GM23248 (cell line): ENCODE measurements at places on chromosomes 7 and 10. TPM values are rescaled to one million over a fixed set of nuclear protein-coding genes. Genes with fewer than 3 reads are reported as not detected.

DNA sequence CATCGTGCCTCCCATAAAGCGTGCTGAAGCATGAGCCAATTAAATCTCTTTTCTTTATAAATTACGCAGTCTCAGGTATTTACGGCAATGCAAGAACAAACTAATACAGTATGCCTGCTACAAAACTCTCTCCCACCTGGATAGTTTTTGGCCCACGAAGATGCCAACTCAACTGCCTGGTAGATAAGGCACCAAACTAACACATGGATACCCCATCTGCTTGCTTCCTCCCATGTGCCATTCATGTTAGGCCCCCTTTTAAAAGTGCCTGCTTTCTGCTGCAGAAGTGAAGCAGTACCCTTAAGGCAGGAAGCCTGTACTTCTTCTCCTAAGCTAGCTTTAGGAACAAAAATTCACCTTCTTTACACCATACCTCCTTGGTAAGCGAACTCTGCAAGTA lies 15.6 kb upstream of the EPC1 start:
- DNase-seq: no peak

Gene LRRC27
- 7.5 and 11.1 TPM in 2 replicates for total RNA-seq

Gene CPVL
- total RNA-seq: not detected in 2 replicates

Gene GPRIN2
- total RNA-seq: not detected in 2 replicates

Gene YAE1
- total RNA-seq: 21.8 and 22.4 TPM in 2 replicates

Gene RPEL1
- not detected in 2 replicates for total RNA-seq

Gene OR2A1
- total RNA-seq: 0.13 and 0.32 TPM in 2 replicates

Gene TRPV5
- total RNA-seq: not detected in 2 replicates

DNA sequence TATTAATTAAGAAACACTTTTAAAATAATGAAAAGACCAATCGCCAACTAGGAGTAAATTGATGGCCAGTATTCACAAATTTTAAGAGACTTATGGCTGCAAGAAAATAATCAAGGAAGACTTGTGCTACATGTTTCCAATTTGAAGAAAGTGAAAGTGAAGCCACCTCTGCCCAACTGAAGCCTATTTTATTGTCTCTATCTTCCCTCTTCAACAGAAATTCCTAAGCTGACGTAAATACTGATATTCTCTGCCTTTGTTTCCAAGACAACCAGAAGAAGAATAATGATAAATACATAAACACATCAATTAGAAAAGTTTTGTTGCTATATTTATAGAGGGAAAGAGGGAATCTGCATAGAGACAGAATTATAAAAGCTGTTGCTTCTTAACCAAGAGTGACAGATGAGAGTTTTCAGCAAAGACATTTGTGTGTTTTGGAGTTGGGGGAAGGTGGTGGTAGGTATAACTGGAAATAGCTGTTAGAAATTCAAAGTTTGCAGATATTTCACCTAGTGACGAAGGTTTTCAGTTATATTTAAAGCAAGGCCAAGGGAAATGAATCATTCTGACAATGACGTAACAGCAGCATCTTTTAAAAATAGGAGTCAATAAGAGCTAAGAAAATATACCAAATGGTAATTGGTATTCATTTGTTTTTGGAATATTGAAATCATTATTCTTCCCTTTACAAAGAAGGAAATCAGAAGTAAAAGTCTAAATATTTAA lies 576.6 kb upstream of the SORCS1 start:
- peak; percentile 71 for DNase-seq

Gene AHR
- 90.4 and 98.7 TPM in 2 replicates for total RNA-seq

Gene TBC1D12
- total RNA-seq: 11.4 and 12.9 TPM in 2 replicates

GRCh38 chr10:102492344-102492939 lies 10.1 kb downstream of the ACTR1A start:
- DNase-seq: no peak

Gene UNCX
- total RNA-seq: not detected in 2 replicates

DNA sequence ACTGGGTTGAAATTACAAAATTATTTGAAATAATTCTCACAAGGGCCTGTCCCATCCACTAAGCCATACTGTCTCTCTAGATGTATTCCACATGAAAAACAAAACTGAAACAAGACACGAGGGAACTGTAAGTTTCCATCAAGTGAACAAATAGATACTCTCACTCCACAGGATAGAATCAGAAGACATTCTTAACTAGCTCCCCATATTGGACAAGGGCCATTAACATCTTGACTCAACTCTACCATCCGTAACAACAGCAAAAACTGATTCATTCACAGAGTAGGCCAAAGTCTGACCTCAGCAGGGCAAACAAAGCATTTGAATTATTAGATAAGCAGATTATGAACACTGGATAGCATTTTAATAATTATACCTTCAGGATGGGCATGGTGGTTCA lies 29.1 kb downstream of the UBE2H start:
- peak; percentile 94 for DNase-seq
